Activated naive CD4-positive, alpha-beta T cell treated with anti-CD3 and anti-CD28 coated beads, Interleukin-2, amount 10 ng/mL, durations not matched to agents 7 days and 5 days (primary cell): ENCODE measurements at places on chromosomes 1 and 21.
A peak's percentile ranks its signal among the peaks of the same experiment; 100 is the strongest.

DNA sequence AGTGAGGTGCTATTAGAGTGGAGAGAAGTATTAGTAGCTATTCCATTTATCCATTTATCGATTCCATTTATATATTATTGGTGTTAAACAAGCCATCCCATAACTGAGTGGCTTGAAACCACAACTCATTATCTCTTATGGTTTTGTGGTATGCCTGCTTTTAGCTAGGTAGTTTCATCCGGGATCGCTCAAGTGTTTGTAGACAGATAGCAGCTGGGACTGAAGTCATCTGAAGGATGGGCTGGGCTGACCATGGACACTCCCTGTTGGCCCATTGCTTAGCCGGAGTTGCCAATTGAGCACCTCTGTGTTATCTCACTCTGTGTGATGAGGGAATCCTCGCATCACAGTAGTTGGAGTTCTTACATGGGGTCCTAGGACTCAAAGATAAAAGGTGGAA lies 622.5 kb downstream of the PLA2G4A start:
- no peak for DNase-seq

- no peak for DNase-seq
Observed at GRCh38 chr1:221897321-221897721, 155.4 kb upstream of the DUSP10 start.

DNA sequence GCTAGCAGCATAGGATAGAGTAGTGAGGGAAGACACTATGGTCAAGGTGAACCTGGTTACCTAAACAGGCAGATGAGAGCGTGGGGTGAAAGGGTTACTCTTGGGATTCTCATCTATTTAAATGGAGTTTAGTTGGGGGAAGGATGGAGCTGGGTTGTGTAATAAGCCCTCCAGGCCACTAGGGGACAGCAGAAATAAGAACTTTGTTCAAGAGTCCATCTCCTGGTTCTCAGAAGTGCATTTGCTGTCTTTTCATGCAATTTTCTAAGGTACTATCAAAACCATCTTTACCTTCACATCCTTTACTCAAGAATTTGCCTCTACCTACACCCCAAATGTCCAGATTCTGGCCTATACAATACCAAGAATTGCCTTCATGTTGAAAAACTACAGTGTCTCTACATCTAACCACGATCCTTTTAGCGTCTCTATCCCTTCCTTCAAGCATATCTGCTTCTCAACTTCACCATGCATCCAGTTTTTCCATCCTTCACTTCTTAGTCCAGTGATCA lies 28.0 kb downstream of the SLAMF1 start:
- DNase-seq = peak; percentile 52

DNA sequence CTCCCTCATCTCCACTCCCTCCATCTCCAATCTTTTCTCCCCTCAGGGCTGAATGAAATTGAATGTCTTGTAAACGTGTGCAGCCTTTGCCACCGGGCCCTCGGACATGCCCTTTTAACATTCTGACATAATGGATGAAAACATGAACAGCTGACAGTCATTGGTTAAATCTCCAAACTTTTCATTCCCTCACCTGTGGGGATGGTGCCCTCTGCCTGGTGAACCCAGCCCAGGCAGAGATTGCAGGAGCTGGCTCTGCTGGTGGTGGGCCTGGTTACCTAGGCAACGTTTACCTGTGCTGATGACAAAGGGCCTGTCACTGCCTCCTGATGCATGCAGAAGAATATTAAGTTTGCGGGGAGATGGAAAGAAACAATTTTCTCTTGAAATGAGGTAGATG lies 21.3 kb downstream of the ST6GALNAC3 start:
- no peak for DNase-seq

DNA sequence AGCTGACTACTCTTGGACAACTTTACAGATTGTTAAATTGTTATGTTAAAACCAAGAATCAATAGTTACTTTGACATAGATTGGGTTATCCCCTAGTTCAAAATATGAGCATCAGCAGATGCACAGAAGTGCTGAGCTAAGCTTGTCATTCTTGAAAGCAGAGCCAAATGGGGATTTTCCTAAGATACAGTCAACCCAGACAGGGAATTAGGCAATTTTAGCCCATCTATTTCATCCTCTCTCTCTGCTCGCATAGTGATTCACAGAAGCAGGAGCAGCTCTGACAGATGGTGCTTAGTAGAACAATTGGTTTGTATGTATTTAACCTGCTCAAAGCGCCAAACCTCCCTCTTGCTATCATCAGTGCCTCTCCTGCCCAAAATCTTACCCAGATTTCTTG lies 27.9 kb upstream of the PRRC2C start:
- DNase-seq = no peak

DNA sequence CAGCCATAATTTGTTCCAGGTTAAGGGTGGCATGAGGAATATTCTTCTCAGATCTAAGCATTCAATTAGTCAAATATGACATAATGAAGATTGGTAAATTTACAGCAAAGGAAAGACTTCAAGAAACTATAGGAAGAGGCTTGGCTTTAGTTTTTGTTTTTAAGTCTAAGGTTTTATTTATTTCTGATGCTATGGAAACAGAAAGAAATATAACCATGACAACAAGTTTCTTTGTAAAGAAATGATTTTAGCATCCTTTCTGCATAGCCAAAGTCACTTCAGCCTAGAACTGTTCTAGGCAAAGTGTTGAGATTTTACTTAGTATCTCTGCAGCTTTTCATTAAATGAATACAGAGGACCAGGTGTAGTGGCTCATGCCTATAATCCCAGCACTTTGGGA lies 27.7 kb downstream of the PEA15 start:
- DNase-seq = no peak

GRCh38 chr1:94253456-94254017 lies 16.2 kb upstream of the ARHGAP29 start:
- DNase-seq = no peak

DNA sequence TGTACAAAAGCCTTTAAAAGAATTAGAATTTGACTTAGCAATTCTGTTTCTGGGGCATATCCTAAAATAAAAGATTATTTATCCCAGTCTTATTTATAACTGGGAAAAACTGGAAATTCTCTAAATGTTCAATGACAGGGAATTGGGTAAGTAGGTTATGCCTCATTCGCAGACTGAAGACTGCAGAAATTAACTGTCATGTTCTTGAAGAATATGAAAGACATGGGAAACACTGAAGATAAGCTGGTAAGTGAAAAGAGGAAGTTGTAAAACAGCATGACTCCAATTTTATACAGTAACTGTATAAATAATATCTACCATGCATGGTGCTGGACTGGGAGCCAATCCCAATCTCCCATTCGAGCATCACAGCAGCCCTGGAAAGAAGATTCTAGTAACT lies 50.6 kb upstream of the SLC2A1 start:
- DNase-seq = no peak

DNA sequence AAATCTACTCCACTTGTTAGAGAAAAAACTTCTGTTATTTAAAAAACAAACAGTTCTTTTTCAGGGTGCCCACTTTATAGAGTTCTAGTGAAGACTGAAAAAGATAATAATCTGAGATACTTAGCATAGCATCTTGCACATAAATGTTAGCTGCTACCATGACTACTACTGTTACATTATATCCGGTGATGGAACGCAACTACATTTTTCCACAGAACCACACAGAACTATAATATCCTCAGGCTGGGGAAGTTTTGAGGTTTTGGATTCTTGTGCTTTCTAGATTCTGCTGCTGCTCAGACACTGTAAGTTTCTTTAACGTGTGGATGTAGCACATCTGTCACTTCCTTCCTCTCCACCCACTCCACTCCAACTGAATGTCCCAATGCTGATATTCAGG lies 110.3 kb downstream of the PTPN14 start:
- DNase-seq = no peak

GRCh38 chr21:14527696-14528652 lies 18.1 kb downstream of the SAMSN1 start:
- no peak for DNase-seq

DNA sequence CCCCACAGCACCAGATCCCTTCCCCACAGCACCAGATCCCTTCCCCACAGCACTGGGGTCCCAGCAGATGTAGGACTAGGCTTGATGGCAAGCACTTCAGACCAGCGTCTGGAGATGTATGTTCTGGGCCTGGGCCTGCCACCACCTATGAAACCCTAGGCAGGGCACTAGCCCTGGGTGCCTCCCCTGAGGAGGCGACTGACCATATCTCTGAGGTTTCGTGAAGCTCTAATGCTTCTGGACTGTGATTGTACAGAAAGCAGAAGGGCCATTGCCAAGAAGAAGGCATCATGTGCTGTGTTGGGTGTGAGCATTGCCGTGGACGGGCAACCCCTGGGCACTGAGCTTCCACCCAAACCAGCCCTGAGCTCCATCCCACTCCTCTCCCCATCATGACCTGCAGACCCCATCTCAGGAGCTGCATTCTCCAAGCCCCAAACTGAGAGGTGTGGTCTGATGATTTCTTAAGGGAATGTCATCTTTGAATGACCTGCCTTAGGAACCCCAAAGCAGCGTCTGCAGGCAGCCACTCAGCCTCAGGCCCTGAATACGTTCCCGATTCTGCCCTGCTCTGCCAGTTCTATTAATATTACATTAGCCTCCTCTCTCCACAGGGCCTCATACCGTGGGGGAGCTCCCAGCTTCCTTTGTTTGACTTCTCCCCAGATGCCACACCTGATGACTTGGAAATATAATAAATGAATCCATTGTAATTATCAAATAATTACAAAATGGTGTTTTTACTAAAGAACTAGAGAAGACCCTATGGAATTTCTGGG lies 163.4 kb downstream of the TRIM33 start:
- DNase-seq = no peak

DNA sequence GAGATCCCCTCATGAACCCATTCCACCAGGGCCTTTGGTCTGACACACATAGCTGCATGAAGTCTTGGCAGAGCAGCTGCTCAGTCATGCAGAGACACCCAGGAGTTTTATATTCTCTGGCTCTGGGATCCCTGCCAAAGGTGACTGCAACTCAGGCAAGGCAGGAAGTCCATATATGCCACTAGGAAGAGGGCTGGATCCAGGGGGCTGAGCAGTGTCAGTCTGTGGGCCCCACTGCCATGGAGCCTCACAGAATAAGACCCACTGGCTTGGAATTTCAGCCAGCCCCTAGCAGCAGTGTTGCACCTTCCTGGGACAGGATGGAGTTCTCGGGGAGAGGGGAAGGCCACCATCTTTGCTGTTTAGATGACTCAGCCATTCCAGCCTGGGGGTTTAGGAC lies 199.7 kb downstream of the TBX15 start:
- no peak for DNase-seq

DNA sequence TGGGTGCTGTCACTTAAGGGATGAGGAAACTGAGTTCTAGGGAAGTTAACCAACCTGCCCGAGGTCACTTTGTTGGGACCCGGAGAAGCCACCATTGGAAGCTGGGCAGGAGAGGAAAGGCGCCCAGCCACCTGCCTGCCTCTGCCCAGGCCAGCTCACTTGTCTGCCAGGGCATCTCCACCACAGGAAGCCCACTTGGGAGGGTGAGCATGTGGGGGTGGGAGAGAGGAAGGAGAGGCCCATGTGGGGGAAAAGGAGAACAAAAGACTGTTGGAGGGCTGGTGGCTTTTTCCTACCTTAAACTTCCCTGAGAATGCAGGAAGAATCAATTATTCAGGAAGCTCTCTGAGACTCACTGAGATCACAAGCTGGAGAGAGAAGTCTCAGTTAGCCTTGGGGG lies 43.8 kb upstream of the SELENON start:
- no peak for DNase-seq

- DNase-seq = no peak
Observed at GRCh38 chr1:111956155-111956771, 33.2 kb downstream of the KCND3 start.

- DNase-seq = no peak
Observed at GRCh38 chr1:10389271-10389973, 9.4 kb upstream of the PGD start.

- no peak for DNase-seq
Observed at GRCh38 chr1:164637461-164638375, 78.7 kb downstream of the PBX1 start.

- DNase-seq = no peak
Observed at GRCh38 chr1:110177775-110178174, 27.5 kb downstream of the SLC6A17 start.

- peak; percentile 59 for DNase-seq
Observed at GRCh38 chr1:167121375-167122120, 27.7 kb downstream of the STYXL2 start.

DNA sequence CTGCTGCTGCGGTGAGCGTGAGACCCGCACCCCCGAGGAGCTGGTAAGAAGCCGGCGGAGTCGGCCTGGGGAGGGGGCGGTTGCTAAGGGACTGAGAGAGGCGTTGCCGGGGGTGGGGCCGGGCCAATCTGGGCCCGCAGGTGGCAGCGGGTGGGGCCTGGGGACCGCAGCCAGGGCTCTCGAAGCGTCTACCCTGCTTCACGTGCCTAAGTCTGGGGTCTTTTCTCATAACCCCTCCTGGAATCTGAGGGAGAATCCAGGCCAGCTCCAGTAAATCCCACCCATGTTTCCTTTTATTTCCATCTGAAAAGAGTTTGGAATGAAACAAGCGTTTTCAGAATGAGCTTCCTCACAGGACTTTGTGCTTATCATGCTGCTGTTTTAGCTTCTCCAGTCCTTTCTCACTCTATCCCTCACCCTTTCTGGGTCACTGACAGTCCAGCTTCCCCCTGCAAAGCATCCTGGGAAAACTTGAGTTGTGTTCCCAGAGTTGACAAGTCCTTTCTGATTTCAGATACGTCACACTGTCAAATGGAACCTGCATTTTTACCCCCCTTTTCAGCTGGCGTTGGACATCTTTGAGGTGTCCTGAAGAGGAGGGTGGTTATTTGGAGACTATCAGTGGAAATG lies 431 bp downstream of the CLCN6 start:
- no peak for DNase-seq

DNA sequence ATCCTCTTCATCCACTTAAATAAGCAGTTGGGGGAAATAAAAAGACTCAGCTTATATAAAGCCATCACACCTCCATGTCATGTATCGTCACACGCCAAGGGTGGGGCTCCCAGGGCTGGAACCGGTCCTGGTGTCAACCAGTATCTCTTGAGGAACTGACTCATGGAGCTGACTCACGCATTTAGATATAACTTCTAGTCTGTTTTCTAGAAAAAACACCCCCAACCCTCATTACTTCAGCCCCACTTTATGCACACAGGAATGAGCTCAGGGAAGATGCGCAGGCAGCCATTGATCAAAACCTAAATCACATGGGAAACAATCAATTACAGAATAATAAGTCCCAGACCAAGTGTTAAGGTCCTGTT lies 6.9 kb upstream of the IL22RA1 start:
- DNase-seq = peak; percentile 34

DNA sequence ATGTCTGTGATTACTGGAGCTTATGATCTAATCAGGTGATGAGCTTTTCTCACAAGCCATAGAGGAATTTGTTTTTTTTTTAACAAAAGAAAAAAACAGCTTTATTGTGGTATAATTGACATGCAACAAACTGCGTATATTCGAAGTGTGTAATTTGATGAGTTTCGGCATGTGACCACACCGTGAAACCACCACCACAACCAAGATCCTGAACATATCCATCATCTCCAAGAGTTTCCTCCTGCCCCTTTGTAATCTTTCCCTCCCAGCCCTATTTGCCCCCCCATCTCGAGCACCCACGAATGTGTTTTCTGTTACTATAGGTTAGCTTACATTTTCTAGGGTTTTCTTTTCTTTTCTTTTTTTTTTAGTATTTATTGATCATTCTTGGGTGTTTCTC lies 4.7 kb downstream of the PGBD2 start:
- DNase-seq = no peak
